ENCODE measurements at places on chromosomes 5 and 9.

DNA sequence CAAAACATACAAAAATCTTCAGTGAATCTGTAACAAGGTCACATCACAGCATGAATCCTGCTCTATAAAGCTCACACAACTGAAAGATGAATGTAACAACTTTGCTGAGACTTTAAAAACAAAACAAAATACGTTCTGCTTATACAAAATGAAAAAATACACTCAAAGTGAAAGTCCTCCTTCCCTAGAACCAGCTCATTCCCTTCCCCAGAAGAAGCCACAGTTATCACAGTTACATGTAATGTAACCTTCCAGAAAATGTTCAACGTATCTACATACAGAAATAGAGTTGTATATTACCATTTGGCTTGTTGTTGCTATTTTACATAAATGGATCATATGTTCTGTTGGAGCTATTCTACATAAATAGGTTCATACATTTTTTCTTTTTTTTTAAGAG is 2.6 kb downstream of the AUH start:
- no peak for DNase-seq

DNA sequence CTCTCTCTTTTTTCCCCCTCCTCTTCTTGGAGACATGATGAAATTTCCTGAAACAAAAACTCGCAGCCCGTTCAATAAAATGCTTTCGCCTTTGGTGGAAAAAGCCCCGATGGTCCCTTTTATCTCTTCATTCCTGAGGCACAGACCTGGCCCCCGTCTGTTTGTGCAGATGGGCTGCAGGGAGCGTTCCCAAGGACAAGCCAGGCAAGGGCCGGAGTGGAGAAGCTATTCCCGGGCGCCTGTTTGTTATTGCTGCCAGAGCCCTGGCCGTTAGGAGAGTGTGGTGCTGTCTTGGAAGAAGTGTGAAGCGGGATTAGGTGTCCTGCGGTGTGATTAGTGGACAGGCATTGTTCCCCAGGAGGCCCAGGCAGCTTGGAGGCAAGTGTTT is 71.9 kb downstream of the SMIM23 start:
- DNase-seq, result no peak

- DNase-seq, result no peak
Measured at GRCh38 chr5:73446631-73447529, 1.7 kb downstream of the FOXD1 start.

DNA sequence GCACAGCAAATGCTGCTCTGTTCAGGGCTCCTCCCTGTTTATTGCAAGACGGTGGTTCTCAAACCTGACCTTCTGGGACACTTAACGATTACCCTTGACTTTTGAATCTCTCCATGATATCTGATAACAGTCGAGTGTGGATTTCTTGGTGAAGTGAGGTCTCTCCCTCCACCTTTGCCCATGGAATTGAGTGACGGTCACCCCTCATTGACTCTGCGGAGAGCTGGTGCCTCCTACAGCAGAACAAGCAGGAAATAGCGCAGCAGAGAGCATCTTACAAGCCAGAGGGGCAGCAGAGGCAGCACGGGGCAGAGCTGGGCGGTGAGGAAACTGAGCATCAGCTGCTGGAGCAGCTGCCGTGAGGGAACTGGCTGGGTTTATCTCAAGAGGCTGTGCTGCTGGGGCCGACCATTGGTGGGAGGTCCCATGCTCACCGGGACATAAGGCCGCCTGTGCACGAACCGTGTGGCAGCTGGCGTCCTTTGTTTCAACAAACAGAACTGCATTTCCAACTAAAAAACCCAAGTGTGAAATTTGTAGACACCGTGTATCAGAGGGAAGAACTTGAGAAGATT is 189.8 kb downstream of the MTRR start:
- no peak for DNase-seq

DNA sequence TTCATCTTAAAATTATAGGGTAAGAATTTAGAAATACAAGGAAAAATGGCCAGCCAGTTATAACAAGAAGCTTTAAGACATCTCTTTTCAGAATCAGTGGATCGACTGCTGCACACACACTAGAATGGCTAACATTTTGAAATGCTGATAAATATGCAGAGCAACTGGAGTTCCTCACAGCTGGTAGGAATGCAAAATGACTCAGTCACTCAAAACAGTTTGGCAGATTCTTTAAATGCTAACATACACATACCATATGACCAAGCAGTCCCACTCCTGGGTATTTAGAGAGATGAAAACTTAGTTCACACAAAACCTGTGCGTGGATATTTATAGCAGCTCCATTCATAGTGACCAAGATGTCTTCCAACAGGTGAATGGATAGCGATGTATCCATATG is 23.2 kb upstream of the PSAT1 start:
- no peak for DNase-seq

GRCh38 chr9:83220730-83221129 is 157.8 kb upstream of the RASEF start:
- DNase-seq, result peak; percentile 43

GRCh38 chr5:132456987-132457361 is 33.6 kb downstream of the IRF1 start:
- DNase-seq, result no peak

DNA sequence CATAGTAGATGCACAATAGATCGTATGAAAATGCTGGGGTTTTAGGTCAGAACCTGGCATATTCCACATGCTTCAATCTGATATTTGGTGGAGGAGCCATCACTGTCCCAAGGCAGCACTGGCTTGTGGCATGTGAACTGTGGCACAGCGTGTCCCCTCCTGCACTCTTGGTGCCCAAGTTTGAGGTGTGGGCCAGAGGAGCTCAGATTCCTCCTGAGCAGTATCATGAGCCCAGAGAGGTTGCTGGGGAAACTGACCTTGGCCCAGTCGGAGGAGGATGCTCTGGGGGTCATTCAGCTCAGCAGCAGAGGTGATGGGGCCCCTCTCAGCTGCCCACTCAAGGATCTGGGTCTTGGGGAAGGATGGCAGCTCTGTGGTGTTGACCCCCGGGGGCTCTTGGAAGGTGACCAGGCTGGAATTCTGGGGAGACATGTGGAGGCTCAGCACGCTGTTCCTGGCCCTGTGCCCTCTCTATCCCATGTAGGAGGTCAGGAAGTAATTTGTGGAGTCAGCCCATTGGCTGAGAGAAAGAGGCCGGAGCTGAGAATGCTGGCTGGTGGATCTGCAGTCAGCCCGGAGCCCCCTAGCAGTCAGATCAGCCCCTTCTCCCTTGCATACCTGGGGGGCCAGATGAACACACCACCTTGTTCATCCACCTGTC is 23.7 kb downstream of the FPGS start:
- no peak for DNase-seq

- no peak for DNase-seq
Measured at GRCh38 chr5:38115318-38115827, 143.0 kb upstream of the EGFLAM start.

DNA sequence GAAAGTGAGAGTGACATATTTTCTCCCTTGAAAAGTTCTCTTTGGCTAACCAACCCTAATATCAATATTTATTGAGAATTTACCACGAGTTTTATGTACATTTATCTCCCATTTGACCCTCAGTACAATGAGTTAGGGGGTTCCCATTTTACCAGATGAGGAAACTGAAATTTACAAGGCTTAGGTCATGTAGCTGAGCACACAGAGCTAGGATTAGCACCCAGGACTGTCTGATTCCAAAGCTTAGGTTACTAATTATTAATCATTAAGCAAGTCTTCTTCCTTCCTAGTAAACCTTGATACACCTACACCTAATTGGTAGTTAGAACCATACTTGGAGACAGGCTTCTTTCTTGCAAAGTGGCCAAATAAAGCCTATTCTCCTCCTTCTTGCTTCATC is 12.2 kb downstream of the SLC1A1 start:
- DNase-seq, result no peak

DNA sequence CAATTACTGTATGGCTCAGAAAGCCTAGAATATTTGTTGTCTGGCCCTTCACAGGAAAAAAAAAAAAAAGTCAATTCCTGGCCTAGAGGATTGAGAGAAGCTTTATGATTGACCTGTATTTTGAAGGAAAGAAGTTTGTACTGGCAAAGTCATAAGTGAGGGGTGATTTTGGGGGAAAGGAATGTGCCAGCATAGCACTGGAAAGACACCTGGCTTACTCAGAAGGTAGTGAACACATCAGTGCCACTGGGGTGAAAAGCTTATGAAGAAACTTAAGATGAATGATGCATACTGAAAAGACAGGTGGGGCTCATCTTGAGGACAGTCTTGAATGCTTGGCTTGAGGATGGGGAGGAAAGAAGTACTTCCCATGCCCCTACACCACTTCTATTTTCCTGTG is 127.9 kb upstream of the RASA1 start:
- no peak for DNase-seq

- no peak for DNase-seq
Measured at GRCh38 chr5:108276187-108277050, 105.5 kb downstream of the FBXL17 start.

All from pancreas (tissue), 10 donors.